ENCODE measurements at places on chromosomes 1 and 21.

- DNase-seq: no peak
Observed at GRCh38 chr1:168732736-168733135, 3.7 kb upstream of the DPT start.

GRCh38 chr1:5570931-5571330 is 421.3 kb downstream of the NPHP4 start:
- no peak for DNase-seq

DNA sequence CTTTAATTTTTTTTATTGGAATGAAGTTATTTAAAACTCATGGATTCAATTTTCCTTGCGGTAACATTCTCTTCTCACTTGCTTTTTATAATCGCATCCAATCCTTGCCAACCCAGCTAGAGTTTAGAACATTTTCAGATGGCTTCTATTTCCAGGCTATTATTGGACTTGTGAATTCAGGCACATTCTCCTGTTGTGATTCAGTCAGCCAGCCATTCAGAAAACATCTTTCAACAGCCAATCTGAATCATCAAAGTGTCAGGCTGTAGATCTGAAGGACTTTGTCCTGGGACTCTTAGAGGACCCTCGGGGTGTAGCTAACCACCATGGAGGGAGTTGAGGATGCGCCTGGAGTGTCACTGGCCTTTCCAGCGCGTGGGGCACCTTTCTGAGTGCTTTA is 92.4 kb downstream of the PRDM2 start:
- no peak for DNase-seq

DNA sequence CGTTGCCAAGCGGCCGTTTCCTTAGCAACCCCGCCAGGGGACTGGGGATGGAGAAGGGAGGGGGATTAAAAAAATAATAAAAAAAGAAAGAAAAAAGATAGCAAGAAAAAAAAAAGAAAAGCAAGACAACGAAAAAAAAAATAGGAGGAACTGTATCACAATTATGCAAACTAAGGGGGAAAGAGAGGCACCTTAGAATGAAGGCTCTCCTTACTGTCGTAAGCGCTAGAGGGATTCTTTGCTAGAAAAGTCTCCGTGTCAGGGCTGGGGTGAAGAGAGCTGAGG is 625 bp upstream of the NEGR1 start:
- no peak for DNase-seq

DNA sequence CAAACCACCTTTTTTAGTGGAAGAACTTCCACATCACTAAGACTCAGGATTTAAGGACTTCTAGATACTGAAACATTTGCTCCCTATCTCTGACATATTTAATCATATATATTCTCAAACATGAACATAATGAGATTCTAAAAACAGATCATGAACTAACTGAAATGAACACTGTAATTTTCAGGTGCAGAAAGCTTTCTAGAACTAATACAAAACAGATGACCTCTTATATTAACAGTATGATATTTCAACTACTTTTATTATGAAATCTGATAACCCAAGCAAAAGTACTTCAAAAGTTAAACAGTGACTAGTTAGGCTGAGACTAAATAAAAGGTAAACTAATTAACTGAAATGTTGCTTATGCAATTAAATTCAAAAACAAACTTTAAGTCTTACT is 157.5 kb downstream of the COP1 start:
- no peak for DNase-seq

GRCh38 chr1:11365744-11366387 is 92.9 kb downstream of the UBIAD1 start:
- no peak for DNase-seq

- no peak for DNase-seq
Observed at GRCh38 chr1:64340361-64340760, 129.6 kb upstream of the CACHD1 start.

All from stimulated activated CD8-positive, alpha-beta memory T cell treated with anti-CD3 and anti-CD28 coated beads, Interleukin-12 subunit alpha, Interleukin-12 subunit beta, amount 100 ng/mL, for 4 hours (primary cell).